ENCODE measurements at places on chromosomes 3 and 15.
A peak's percentile ranks its signal among the peaks of the same experiment; 100 is the strongest.

DNA sequence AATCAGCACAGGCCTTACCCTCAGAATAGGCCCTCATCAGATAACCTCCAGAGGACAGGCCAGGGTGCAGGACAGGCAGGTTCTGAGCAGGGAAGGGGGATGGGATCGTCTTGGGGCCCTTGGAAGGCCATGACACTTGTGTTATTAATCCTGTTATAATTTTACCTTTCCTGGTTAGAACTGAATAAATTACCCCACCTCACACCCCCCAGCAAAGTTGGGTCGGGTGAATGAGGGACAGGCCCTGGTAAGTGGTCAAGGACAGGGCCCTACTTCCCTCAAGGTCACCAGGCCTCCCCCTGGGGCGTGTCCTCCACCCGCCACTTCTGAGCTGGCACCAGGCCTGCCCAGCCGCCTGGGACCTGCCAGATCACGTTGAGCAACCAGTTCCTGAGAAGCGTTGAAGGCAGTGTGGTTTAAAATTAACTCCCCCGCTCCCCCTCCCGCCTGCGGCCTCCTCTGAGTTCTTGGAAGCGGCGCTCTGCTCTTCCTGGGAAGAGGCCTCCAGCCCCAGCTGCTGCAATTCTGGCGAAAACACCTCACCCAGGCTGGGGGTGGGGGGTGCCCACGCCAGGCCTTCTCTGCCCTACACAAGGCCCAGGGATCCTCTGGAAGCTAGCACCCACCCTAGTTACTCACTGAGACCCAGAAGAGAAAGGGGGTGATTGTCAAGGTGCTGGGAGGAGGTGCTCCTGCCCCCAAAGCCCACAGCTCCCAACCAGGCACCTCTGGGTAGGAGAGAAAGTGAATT lies 10.6 kb downstream of the CISH start:
- peak; percentile 74 for DNase-seq

GRCh38 chr3:129238945-129239705 lies 10.3 kb upstream of the COPG1 start:
- peak; percentile 45 for DNase-seq

- DNase-seq = no peak
Observed at GRCh38 chr3:72474775-72475174, 373.5 kb downstream of the SHQ1 start.

DNA sequence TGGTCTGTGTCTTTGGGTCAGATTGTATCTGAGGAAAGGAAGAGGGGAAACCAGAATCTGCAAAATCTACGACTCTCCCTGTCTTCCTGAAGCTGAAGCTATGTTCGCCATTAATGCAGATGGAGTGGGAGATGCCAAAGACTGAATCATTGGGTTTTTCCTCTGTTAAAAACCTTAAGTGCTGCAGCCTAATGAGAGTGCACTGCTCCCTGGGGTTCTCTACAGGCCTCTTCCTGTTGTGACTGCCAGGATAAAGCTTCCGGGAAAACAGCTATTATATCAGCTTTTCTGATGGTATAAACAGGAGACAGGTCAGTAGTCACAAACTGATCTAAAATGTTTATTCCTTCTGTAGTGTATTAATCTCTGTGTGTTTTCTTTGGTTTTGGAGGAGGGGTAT lies 24.0 kb downstream of the RMDN3 start:
- DNase-seq = no peak

DNA sequence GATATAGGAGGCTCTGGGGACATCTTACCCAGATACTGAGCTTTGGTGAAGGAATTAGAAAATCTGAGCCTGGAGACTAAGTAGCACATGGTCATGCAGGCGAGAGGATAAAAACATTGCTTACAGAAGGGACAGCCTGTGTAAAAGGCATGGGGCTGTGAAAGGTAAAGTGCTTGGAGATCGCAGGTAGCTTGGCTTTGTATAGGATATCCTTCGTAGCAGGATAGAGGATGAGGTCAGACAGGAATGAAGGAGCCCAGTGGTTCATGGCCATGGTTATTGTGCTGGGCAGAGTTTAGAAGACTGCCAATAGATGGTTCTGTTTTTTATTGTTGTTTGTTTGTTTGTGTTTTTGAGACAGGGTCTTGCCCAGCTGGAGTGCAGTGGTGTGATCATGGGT lies 82.5 kb downstream of the SLMAP start:
- no peak for DNase-seq

GRCh38 chr3:86176445-86176784 lies 814.5 kb downstream of the VGLL3 start:
- DNase-seq = no peak

- no peak for DNase-seq
Observed at GRCh38 chr3:63607716-63608115, 44.8 kb upstream of the SNTN start.

DNA sequence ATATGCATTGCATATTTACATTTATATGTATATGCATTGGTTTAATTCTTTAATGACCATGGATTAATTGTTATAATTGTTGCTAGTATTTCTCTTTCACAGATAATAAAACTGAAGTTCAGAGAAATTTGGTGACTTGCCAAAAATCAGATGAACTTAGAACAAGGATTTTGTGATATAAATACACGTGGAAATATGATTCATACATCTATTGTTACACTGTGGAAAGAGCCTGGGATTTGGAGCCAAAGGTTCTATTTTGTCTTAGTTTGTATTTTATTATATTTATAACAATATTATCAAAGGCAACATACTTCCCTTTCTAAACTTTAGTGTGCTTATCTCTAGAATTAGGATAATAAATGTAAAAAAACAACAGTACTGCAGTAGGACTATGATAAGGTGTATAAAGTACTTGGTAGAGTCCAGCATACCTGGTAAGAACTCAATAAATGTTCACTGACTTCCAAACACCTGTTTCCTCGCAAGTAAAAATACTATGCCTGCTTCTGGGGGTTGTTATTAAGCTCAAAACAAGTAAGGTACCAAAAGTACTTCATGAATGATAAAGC lies 342.9 kb downstream of the THSD4 start:
- DNase-seq = no peak

DNA sequence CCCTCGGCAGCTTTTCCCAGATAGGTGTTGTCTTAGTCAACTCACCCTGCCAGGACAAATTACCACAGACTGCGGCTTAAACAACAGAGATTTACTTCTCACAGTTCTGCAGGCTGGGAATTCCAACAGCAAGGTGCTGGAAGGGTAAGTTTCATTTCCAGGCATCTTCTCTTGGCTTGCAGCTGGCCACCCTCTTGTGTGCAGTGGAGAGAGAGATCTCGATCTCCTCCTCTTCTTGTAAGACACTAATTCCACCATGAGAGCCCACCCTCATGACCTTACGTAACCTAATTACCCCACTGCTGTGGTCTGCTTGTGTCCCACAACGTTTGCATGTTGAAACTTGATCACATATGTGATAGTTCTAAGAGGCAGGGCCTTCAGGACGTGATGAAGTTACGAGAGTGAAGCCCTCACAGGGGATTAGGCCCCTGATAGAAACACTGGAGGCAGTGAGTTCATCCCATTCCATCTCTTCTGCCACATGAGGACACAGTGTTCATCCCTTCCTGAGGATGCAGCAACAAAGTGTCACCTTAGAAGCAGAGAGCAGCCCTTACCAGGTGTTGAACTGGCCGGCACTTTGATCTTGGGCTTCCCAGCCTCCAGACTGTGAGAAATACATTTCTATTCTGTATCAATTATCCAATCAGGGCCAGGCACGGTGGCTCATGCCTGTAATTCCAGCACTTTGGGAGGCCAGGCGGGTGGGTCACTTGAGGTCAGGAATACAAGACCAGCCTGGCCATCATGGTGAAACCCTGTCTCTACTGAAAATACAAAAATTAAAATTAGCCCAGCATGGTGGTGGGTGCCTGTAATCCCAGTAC lies 247.7 kb downstream of the PLCL2 start:
- DNase-seq = no peak

DNA sequence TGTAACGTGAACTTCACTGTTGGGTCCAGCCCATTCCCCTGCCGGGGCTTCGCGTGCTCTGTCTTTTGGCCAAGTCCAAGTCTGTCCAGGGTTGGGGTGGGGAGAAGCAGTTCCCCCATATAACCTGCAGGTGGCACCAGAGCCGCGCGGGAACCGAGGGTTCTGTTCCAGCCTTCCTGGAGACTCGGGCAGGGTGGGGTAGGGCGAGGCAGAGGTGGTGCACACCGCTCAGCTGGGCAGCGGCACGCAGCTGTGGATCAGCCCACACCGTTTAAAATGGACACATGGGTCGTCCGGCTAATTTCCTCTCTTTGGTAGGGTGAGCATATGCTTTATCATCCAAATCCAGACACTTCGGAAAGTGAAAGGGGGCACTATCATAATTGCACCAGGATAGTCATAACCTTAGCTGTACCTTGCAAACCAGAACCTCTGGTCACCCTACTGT lies 118.1 kb downstream of the TBC1D2B start:
- DNase-seq = peak; percentile 75
